Bone marrow (tissue), 2 donors: ENCODE measurements at places on chromosomes 11 and 22.
A peak's percentile ranks its signal among the peaks of the same experiment; 100 is the strongest.

- DNase-seq = no peak
Observed at GRCh38 chr11:91308069-91308468, 916.5 kb upstream of the FAT3 start.

- DNase-seq = no peak
Observed at GRCh38 chr22:28032861-28033260, 113.8 kb upstream of the PITPNB start.

DNA sequence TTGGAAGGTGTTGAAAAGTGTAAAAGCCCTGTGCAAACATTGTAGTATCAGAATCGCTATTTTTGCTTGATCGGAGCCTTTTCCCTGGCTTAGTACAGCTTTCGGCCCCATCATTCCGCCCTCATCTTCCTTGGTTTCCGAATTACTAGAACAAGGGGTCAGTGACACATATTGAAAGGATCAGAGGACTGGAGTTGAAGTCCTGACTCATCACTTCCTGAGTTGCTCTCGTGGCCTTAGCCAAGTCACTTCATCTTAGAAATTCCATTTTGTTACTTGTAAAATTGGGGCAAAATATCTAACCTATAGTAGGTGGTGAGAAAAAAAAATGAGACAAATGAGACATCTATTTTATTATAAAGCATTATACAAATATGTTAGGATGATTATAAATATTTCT, 375.0 kb downstream of the NTM start:
- no peak for DNase-seq

GRCh38 chr11:29002816-29003215, 894.6 kb downstream of the METTL15 start:
- DNase-seq = no peak

GRCh38 chr11:104682206-104682605, 216.1 kb downstream of the CASP12 start:
- DNase-seq = no peak

DNA sequence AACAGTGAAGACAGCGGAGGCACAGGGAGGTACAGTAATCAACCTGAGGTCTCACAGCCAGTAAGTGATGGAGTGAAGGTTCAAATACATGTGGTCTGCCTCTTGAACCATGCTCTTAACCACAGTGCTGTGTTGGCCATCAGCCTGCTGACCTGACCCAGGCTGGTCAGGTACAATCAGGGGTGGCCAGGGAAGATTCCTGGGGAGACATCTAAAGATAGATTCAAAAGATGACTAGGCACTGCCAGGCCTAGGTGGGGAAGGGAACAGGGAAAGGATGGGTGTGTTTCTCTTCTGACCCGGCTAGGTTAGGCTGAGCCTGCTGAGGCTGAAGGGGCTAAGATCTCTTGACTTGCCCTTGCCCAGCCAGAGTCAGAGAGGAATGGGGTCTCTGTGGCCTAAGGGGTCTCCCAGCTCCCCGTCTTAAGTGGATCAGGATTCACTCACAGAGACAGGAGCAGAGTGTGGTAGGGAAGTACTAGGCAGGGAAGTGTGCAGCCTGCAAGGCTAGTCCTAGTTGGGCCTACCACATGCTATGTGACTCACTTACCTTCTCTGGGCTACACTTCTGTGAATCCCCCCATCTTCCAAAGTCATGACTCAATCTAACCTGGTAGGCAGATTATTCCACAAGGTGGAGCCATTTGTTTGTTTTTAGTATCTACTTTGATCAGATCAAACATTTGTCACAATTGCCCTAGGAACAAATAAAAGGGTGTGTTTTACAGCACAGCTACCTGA, 10.4 kb upstream of the SREBF2 start:
- DNase-seq = peak; percentile 89

DNA sequence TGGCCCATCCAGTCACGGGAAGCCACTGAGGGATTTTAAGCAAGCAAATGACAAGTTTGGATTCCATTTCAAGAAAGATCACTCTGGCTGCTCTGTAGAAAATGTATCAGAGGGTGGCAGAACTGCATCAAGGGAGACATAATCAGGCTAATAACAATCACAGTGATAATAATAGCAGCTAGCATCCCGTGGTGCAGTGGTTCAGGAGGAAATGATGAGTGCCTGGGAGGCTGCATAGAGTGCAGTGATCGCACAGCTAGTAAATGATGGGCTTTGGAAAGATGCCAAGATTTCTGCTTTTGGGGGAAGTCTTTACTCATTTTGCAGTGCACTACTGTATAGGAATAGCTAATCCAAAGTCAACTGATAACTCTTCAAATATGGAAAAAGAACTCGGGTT, 35.8 kb downstream of the TNRC6B start:
- no peak for DNase-seq

DNA sequence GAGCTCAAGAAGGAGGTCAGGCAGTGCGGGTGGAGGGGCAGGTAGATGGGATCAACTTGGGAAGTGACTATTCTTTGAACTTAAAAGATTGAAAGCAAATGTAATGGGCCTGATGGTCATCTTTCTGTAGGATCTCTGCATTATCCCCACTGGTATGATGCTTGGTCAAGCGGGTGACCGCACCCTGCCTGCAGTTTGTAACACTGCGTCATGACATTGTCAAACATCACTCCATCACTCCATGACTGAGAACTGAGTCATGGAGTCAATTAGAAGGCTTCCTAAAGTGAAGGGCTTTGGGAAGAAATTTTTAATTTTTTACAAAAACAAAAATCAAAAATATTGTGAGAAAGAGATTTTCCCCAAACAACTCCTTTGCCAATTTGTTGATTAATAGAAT, 62.4 kb upstream of the BMAL1 start:
- DNase-seq = no peak

DNA sequence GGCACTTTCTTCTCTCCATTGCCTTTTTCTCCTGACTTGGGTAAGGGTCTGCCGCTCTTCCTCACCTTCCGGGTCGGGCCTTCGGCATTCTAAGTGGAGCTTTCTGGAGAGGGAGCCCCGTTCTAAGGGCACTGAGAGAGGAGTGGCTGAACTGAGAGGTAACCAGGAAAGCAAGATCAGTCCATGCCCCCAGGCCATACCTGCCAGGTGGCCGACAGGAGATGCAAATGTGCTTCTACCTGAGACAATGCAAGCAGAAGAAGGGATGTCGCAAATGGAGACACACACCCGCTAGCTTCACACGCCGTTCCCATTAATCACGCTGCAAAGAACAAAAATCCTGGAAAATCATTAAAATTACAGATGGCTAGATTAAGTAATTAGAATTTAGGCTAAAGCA, 156.4 kb upstream of the TBCEL start:
- no peak for DNase-seq

GRCh38 chr11:132008872-132009271, 638.5 kb downstream of the NTM start:
- no peak for DNase-seq

DNA sequence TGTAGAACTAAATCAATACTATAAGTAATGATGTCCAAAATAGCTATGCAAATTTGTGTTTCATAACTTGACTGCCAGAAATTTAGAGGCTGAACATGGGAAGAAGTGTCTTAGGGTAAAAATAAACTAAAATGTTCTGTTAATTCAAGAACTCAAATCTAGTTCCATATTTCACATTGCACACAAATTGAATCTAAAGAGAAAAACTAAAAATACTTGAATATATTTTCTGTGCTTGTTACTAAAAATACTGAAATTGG, 43.5 kb downstream of the FANCF start:
- no peak for DNase-seq

DNA sequence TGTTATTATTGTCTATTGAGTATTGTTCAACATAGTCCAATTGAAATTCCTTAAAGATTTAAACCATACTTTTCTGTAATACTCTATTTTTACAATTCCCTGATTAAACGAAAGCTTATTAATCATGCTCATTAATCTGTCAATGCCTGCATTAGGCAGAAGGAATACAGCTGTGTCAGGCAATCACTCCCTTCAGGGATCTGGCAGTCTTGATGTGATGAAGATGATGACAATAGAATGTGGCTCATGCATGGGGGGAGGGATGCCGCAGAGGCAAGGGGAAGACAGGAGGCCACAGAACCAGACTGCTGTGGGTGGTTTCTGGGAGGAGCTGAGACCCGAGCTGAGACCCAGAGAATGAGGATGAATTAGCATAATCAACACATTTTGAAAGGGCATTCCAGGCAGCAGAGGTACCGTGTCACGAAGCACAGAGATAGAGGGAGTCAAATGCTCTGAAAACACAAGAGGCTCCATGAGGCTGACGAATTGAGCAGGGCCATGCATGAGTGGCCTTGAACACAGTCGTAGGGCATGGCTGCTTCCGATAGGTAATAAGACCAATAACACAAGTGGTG, 1075.5 kb downstream of the OPCML start:
- no peak for DNase-seq

- DNase-seq = no peak
Observed at GRCh38 chr11:121421149-121421901, 30.8 kb upstream of the SORL1 start.

- DNase-seq = no peak
Observed at GRCh38 chr11:26457636-26458035, 114.4 kb downstream of the MUC15 start.

- DNase-seq = no peak
Observed at GRCh38 chr11:5274395-5274794, 4.7 kb upstream of the HBE1 start.

- no peak for DNase-seq
Observed at GRCh38 chr11:56885177-56885576, 103.5 kb upstream of the OR5AK2 start.

- no peak for DNase-seq
Observed at GRCh38 chr22:37894939-37895670, 11.0 kb upstream of the MICALL1 start.

DNA sequence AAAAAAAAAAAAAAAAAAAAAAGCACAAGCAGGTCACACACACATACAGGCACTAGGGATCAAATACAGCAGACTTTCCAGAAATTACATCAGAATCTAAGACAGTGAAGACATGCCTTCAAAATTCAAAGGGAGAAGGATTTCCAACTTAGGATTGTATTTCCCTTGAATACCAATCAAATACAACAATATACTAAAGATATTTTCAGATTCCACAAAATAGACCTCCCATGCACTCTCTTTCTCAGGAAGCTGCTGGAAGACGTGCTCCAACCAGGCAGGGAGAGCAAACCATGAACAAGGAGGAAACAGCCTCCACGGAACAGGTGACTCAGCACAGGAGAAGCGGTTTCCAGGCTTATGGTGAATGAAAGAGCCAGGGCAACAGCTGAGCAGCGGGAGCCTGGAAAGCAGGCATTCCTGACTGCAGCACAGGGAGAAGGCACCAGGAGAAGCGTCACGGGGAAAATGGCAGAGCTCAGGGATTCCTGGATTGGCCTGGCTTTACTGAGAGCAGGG, 32.0 kb downstream of the TMEM184B start:
- DNase-seq = no peak

DNA sequence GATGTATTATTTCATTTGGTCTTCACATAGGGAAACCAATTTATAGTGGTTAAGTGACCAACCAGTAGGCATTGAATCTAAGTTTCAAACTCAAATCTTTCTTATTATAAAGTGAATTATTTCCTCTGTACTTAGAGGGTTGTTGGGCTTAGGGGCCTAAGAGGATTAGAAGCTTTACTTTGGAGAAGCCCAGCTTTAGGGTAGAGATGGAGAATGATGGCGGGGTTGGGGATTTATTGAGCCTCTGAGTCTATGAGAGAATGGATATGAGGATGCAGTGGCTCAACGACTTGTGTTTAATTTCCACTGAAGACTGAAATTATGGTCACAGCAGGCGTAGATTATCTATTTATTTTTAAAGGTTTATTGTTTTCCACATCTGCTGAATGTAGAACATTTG, 55.5 kb downstream of the CHRDL2 start:
- no peak for DNase-seq

GRCh38 chr22:19180740-19181410, 2.3 kb upstream of the SLC25A1 start:
- no peak for DNase-seq

DNA sequence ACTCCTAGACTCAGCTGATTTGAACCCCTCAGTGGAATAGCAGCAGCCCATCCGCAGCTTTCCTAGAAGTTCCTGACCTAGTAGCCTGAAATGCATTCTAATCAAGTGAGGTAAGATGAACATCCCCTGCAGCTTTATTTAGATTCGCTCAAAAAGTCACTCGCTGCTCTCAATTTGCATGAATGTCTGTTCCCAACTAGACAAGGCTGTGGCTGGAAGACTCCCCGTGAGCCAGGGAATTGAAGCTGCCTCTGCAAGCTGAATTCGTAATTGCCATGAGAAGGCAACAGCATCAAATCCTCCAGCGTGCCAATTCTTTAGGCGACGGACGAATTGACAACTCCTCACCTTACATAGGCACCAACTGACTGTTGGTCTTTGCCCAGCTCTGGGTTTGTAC, 17.1 kb upstream of the SCN3B start:
- DNase-seq = no peak

- DNase-seq = no peak
Observed at GRCh38 chr11:126488591-126489370, 133.3 kb downstream of the ST3GAL4 start.

DNA sequence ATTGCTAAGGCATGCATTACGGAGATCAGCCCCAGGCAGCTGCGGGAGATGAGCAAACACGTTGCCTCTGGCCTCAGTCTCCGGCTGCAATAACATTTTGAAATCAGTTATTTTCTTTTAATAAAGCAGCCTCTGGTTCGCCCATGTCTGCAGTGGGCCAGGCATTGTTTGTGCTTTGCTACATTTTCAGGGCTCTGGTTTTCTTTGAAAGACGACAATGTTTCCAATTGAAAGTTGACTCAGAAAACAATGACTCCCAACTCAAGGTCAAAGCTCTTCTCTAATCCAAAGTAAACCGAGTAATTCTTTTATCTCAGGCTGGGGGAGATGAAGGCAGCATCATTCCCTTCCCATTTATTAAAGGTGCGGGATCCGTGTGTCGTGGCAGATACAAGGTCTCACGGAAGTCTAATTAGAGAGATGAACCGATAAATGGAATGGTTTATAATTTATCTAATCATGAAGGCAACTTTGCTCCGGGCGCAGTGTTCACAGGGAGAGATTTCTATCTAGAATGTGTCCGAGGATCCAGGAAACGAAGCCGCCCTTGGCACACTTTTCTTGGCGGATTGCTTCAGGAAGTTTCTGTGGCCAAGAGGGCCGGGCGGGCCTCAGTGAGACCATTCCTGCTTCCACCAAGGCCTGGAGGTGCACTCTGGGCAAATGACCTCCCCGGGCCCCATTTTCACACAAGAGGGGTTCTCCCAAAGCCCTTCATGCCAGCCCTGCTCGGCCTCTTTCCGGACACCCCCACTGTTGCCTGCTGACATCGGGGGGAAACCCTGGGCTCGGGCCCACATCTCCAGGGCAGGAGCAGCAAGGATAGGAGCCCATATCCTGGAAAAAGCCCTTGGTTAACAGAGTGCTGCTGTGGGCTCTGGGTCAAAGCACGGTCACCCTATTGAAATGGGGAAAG, 811.4 kb downstream of the BRD1 start:
- no peak for DNase-seq

- DNase-seq = no peak
Observed at GRCh38 chr11:43632181-43632580, 48.4 kb upstream of the HSD17B12 start.

GRCh38 chr11:121453589-121454299, 977 bp upstream of the SORL1-AS1 start:
- DNase-seq = no peak

DNA sequence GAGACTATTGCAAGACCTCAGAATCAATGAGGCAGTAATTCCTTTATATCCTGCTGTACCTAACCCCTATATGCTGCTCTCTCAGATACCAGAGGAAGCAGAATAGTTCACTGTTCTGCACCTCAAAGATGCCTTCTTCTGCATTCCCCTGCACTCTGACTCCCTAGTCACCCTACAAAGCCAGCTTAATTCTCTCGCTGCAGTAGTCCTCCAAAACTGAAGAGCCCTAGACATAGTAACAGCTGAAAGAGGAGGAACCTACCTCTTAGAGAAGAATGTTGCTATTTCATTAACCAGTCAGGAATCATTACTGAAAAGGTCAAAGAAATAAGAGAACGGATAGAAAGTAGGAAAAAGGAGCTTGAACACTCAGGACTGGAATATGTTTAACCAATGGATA, 49.3 kb downstream of the PRSS23 start:
- DNase-seq = no peak
